ENCODE measurements at places on chromosomes 11 and 22.
A peak's percentile ranks its signal among the peaks of the same experiment; 100 is the strongest.

GRCh38 chr22:31099841-31100761, 7.3 kb downstream of the SELENOM start:
- DNase-seq, result no peak

DNA sequence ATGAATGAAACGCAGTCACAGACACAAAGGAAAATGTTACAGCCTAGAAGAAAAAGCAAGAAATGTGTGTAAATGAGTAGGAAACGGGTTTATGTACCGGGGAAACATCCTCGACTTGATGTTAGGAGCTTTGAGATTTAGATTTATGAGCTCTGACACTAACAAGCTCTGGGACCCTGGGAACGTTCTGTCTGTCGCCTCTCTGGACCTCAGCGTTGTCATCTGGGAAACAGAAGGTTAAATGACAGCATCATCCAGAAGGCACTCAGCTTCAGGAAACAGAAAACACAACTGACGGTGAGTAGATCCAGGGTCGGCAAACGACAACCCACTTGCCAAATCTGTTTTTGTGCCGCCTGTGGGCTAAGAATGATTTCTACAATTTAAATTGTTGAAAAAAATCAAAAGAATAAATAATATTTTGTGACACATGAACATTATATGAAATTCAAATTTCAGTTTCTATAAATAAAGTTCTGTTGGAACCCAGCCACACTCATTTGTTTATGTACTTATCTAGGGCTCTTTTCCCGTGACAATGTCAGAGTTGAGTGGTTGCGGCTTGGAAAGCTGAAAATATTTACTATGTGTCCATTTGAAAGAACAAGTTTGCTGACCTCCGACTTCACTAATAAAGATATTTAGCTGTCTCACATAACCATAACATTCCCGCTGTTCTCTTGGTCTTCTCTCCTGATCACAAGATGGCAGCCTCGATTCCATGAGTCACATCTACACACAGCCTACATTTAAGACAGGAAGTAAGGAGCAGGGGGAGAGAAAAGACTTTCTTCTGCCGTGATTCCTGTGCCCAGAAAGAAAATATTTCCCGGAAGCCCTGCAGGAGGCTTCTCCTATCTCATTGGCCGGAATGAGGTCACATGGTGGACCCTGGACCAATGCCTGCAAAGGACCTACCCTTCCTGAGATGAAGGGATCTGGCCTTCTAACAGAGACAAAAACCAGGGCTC, 47.1 kb upstream of the SYT13 start:
- DNase-seq, result peak; percentile 49

GRCh38 chr11:97638641-97639224, 1248.9 kb downstream of the JRKL start:
- DNase-seq, result no peak

DNA sequence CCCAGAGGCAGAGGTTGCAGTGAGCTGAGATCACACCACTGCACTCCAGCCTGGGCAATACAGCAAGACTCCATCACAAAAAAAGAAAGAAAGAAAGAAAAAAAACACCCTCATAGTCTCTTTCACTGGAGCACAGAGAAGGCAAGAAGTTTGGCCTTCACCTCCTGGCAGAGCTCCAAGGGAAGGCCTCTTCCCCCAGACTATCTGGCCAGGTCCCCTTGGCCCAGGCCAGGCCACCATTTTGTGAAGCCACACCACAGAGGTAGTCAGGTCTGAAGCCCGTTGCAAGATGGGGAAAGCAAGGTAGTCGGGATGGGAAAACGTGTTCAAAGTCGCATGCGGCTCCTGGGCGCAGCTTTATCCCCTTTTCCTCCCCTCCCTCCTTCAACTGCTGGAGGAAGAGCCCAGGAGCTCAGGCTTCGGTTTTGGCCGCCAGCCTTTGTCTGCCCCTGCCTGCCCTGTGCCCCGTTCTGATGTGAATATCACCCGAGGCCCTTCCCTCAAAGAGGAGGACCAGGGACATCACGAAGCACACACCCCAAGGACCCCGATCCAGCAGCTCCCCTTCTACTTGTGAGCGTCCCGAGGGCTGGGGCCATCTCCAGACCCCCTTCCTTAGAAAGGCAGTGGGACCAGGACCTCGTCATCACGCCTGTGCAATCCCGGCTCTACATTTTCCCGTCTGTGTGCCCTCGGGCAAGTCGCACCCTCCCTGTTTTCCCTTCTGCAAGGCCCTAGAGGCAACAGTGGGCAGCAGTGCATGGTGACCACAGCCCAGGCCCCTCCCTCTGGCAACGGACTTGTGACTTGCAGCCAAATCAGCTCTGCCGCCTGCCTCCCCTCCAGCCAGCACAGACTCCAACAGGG, 17.7 kb downstream of the CABP7 start:
- no peak for DNase-seq

DNA sequence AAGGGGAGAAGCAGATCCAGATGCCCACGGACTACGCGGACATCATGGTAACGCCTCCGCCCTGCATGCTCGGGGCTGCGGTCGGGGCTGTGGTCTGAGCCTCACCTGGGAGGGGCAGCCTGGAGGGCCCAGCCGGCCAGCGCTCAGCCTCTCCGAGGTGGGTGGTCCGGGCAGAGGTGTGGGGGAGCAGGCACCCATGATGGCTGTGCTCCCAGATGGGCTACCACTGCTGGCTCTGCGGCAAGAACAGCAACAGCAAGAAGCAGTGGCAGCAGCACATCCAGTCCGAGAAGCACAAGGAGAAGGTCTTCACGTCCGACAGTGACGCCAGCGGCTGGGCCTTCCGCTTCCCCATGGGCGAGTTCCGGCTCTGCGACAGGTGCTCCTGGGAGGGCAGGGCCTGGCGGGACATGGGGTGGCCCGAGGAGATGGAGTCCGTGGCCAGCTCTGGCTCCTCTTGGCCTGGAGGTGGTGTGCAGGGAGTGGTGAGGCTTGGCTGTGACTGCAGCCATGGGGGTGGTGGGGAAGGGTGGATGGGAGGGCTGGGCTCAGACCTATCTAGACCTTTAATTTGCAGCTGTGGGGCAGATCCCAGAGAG, 25.2 kb upstream of the TEF start:
- no peak for DNase-seq

GRCh38 chr11:129271030-129271429, 78.9 kb upstream of the ARHGAP32 start:
- DNase-seq, result no peak

DNA sequence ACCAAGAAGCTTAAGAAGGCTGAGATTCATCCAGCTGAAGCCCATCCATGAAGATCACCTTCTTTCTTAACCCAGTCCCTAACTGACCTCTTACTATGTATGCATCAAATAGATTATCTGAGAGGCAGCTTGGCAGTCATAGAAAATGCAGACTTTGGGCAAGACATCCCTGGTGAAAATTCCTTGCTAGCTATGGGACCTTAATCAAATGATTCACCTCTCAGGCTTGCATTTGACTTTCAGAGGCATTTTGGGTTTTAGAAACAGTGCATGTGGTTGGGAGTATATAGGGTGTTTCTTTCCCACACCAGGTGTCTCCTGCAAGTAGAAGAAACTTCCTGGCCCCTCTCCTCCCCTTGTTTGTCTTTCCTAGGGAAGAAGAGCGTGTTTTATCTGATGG, 188.5 kb upstream of the ISX start:
- DNase-seq, result no peak

- DNase-seq, result peak; percentile 58
Measured at GRCh38 chr22:41563051-41563711, 2.4 kb downstream of the CSDC2 start.

DNA sequence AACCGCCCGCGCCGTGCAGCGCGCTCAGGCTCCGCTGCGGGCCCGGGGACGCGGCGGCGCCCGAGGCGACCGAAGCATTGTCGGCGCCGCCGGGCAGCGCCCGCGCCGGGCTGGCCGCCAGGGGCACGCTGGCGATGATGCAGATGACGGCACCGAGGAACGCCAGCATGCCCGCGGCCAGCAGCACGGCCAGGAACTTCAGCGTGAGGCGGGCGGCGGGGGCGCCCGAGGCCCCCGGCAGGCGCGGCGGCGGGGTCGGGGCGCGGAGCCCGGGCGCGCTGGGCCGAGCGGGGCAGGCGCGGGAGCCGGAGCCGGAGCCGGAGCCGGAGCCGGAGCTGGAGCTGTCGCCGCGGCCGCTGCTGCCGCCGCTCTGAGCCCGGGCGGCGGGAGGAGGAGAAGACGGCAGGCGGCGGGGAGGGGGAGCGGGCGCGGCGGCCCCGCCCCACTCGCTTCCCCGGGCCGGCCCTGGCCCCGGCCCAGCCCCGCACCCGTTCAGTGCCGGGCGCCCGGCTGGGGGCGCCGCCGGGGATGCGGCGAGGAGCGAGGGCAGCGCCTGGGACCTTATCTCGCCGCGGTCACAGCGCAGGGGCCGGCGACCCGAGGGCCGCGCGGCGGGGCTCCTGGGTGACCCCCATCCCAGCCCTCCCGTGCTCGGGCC, at the start of gene NPTXR:
Gene NPTXR (minus strand): TSS at position 372 of the 658 bp plus-strand sequence.
- DNase-seq, result peak; percentile 32

- DNase-seq, result peak; percentile 96
Measured at GRCh38 chr11:66438504-66439466, at the start of gene MRPL11. Gene MRPL11 (minus strand): TSS chr11:66438848. CDS start chr11:66438754, 94 bp downstream.

- no peak for DNase-seq
Measured at GRCh38 chr11:69193151-69193550, 37.4 kb downstream of the SMIM38 start.

GRCh38 chr11:34214961-34215805, 109.8 kb downstream of the NAT10 start:
- DNase-seq, result no peak

GRCh38 chr11:91257667-91258066, 967.0 kb upstream of the FAT3 start:
- DNase-seq, result no peak

DNA sequence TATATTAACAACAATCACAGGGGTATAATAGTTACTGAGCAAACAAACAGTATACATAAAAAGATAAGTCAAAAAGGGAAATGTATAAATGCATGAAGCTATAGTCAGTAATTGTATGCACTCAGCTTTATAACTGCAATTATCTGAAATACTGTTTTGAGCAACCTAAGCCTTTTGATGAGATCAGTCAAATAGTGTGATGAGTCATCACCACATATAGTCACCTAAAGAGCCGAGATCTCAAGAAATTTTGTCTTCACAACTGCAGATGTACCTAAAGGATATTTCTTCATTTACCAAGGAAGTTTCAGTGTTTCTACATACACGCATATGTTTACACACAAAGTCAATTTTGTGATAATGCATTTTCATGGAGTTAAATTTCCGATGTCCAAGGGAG, 5.4 kb upstream of the OR51A2 start:
- no peak for DNase-seq

GRCh38 chr11:115906171-115906570, 402.0 kb upstream of the CADM1 start:
- DNase-seq, result no peak

DNA sequence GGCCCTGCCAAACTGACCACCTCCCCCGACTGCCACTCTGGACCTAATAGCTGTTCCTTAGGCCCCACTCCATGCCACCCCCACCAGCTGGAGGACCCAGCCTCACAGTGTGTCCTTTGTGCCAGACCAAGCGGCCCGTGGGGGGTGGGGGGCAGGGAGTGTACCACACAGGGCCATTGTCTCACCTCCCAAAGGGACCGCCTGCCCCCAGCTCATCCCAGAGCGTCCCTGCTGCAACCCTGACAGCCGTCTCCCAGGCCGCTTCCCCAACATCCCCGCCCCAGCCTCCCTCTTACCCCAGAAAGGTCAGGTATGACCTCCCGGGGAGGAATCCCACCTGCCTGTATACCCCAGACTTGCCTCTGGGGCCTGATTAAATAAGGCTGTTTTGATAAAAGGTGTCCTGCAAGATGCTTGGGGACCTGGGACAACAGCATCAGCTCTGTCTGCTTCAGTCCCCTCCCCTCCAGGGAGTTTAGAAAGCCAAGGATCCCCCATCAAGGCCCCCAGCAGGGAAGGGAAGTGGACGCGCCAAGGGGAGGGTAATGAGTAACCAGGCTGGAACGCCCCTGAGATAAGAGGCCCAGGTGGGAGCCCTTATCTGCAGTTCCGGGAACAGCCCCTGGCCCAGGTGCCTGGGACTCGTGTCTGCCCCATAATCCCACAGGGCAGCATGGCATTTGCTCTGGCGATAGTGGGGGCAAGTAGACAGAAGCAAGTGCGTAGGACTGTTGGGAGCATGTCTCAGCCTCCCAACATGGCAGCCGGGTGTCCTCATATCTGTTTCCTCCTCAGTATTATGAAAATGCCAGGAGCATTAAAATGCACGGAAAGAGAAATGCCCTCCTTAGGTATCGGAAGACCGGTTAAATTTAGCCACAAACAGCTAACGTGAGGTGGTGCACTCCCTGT, 9.0 kb downstream of the CDC42EP1 start:
- DNase-seq, result peak; percentile 74

- DNase-seq, result peak; percentile 85
Measured at GRCh38 chr22:24772493-24773220, 1.9 kb downstream of the PIWIL3 start.

DNA sequence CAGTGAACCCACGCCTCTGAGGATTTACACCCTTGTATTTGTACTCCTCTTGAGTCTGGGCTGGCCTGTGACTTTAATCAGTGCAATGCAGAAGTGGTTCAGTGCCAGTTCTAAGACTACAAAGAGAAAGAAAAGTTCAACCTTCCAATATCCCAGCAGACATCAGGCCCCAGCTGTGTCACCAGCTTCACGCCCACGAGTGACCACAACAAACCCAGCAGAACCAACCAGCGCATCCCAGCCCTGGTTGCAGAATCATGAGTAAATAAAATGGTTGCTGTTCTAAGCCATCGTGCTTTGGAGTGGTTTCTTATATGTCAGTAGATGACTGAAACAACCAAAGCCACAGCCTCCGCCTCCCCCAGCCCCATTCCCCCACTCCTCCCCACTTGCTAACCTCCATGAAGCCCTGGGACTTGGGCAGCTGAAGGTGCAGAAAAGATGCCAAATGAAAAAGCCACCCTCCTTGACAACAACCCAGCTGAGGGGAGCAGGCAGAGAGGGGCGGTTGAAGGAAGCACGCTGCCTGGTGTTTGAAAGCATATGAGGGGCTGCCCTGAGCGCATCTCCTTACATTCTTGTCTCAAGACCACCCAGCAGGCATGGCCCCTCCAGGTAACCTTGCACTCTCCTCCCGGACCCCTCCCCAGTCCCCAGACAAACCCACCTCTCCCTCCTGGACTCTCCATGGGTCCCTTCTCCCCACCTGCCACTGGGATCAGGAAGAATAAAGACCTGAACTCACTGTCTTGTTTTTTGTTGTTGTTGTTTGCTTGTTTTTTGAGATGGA, 20.9 kb downstream of the TSKU start:
- DNase-seq, result no peak

DNA sequence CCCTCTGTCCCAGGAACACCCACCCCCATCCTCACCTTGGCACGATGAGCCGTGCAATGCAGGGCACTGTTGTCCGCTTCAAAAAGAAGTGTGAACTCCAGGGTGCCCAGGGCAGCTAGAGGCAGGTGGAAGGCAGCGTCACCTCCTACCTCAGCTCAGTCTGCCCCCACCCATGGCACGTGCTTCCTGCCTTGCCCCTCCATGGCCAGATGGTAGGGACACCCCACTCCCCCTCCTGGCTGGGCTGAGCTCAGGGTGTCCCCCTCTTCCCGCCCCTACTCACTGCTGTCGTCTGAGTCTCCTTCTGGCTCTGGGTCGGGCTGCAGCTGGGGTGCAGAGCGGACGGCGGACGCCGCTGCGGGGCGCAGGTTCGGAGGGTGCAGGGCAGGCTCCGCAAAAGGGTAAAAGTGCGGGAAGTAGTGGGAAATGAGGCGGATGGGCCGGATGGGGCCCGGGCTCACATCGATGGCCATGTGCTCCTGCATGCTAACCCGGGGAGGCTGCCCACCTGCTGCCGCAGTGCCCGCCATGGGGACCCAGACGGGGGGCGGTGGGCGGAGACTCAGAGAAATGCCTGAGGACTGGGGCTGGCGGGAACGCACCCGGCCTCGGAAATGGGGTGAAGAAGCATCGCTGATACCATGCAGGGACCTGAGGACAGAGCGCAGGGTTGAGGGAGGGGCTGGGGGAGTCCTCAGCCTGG, 9.1 kb downstream of the NDUFV1 start:
- no peak for DNase-seq

- DNase-seq, result no peak
Measured at GRCh38 chr11:17828311-17828751, 93.8 kb downstream of the KCNC1 start.
